ENCODE measurements at places on chromosomes 2 and 18.

- no peak for DNase-seq
These were observed 63.2 kb downstream of the ADCY3 start for GRCh38 chr2:24856791-24857211.

- DNase-seq = no peak
These were observed 597.5 kb downstream of the SLC4A3 start for GRCh38 chr2:220224691-220225543.

DNA sequence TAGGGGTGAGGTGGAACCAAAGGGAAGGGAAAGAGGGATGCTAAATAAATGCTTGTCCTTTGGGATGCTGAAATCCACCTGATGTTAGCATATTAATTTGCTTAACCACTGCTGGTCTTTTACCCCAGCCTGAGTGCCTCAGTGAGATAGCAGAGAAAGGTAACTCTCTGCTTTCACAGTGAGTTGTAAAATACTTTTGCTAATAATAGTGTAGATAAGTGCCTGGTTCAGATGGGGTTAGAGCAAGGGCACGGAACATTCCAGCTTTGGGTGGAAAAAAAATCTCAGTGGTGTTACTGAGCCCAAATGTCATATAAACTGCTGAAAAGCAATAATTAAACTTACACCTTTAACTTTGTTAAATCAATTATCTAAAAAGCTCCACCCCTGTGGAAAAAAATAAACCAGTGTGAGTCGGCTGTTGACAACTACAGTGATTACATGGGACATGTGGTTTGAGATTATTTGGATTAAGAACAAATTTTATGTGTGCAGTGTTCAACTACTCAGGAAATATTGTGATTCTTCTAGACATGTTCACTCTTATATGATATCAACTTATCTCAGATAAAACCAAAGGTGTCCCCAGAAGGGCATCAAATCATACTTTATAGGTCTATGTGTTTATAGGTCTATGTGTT lies 21.1 kb upstream of the RND3 start:
- no peak for DNase-seq

DNA sequence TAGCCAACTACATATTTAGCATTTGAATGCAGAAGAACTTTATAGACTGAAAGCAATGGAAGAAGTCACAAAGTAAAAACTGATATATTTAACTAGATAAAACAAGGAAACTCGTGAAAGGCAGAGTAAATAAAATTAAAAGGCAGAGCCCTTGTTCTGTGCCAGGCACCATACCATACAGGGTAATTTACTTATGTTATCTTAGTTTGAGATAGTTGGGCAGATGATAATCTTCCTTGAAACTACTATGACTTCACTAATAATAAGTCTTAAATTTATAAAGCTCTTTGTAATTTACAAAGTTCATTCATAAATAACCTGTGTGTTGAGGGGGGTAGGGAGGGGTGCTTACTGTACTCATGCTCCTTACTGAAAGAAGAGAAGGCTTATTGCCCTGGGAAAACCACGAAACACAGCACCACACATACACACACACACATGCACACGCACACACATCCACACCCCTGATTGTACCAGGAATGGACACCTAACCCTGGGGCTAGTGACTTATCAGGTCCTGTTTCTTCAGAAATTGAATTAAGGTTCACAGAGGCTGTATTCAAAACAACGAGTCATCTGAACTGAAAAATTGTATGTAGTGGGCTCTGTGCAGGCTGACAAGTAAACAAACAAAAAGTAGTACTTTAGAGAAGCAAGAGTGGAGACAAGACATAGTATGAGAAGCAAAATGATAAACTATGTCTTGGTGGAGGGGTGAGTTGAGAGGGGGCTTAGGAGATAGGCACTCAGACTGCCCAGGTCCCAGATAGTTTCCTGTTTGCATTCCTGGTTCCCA lies 38.1 kb downstream of the AGFG1 start:
- DNase-seq = no peak

GRCh38 chr18:33470216-33470615 lies 29.7 kb upstream of the CCDC178 start:
- DNase-seq = no peak

DNA sequence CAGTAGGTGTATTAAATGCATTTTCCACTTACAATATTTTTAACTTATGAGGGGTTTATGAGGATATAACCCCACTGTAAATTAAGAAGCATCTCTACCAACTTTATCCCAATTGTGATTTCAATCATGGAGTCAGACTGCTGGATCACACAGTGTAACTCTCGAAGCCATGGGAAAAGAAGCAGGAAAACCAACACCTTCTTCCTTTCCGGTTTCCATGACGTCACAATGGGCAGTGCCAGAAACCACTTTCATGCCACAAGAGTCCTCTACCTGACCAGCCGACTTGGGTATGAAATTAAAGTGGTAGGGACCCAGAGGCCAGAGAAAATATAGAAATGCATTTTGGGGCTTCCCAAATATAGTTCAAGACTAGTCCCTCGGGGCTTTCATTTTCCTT lies 4.2 kb downstream of the RNF152 start:
- no peak for DNase-seq

- no peak for DNase-seq
These were observed 109.3 kb downstream of the KLHL29 start for GRCh38 chr2:23494286-23494685.

DNA sequence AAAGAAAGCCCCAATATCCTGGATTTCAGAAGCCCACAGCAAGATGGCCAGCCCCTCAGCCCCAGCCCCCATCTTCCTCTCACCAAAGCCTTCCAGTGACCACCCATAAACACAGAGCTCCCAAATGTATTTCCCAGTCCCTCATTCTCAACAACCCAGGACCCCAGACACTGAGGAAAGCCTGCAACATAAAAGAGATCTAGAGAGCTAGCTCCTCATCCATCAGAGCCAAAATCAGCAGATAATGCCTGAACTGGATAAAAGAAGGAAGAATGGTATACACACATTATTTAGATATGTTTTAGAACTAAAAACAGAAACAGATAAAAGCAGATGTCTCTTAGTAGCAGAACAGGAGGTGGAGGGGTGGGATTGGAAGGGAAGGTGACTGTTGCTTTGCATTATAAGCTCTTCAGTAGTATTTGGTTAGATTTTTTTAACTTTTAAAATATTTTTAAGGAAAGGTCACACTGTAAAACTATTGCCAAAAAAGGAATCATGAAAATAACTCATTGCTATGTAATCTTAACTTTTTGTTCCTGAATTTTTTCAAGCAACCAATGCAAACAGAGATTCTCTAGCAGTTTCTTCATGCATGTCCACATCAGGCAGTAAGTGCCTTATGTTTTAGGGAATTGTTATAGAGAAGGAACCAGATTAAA lies 144.2 kb upstream of the PKDCC start:
- no peak for DNase-seq

- DNase-seq = no peak
These were observed 421.3 kb downstream of the NYAP2 start for GRCh38 chr2:225820826-225821225.

- DNase-seq = no peak
These were observed 41.0 kb downstream of the DTNB start for GRCh38 chr2:25632396-25632795.

DNA sequence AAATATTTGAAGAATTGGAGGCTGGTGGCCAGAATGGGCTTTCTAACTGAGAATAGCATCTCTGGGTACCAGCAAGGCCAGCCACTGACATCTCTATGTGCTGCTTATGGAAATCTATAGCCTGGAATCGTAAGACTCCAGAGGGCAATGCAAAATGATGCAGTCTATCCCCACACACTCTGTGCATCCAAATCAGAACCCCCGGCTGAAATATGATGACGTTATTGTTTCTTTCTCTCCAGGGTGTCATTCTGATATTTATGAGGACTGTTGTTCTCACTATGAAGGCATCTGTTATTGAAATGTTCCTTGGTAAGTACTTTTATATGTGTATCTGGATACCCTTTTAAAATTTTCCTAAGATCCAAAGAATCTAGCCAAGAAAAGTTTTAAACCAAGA lies 19.6 kb downstream of the VIT start:
- DNase-seq = no peak

GRCh38 chr2:16960579-16960978 lies 294.9 kb upstream of the CYRIA start:
- no peak for DNase-seq

- no peak for DNase-seq
These were observed 28.3 kb upstream of the TOGARAM2 start for GRCh38 chr2:28952836-28953211.

GRCh38 chr18:38367473-38367872 lies 801.9 kb upstream of the CELF4 start:
- no peak for DNase-seq

GRCh38 chr2:47818777-47819176 lies 35.8 kb downstream of the MSH6 start:
- DNase-seq = no peak

DNA sequence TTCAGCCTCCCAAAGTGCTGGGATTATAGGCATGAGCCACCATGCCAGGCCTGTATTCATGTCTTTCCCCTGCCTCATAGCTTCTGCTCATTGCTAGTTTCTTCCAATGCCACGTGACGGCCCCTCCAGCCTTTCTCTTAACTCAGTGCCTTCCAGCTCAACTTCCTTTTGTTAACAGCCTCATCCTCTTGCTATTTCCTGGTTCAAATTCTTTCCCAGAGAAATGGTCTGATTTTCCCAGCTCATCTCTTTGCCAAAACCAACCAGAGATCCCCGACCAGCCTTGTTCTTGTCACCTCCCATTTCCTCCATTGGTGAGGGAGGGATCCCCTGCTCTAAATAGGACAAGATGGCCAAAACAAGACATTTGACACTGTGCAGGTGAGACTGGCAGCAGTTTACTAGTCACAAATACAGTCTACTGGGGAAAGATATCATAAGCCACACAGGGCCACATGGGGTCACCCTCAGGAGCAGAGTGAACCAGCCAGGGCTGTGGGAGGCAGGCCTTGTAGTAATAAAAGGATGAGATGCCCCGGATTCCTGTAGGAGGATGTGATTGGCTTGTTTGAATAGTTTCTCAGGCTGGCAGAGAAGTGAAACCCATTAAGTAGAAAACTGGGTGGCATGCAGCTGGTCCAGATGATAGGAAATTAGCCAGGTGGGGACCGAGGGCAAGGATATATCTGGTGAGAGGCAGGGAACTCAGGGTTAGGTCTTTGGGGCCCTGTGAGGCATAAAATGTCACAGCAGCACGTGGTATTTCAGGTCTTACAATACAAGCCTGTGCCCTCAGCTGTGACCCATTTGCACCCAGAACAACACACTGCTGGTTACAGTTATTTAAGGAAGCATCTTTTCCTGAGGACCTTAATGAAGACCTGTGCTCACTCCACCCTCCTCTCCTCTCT lies 6.4 kb downstream of the CD207 start:
- DNase-seq = no peak

DNA sequence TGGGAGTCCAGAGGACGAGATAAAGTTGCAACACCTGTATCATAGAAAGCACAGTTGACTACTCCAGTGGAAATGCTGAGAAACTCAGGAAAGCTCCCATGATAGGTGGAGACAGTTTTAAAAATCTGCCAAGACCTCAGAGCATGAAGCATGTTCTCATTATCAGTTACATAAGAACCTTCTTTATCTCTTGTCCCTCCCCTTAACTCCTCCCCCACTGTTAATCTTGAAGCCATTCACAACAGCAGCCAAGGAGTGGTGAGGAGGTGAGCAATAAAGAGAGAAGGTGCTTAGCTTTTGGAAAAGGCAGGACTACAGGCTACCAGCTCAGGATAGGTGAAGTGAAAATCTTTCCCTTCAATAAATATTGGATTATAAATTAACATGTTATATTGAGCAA lies 657.9 kb downstream of the NYAP2 start:
- DNase-seq = no peak

All from vagina (tissue), 2 donors.